ENCODE measurements at places on chromosomes 6 and 20.

DNA sequence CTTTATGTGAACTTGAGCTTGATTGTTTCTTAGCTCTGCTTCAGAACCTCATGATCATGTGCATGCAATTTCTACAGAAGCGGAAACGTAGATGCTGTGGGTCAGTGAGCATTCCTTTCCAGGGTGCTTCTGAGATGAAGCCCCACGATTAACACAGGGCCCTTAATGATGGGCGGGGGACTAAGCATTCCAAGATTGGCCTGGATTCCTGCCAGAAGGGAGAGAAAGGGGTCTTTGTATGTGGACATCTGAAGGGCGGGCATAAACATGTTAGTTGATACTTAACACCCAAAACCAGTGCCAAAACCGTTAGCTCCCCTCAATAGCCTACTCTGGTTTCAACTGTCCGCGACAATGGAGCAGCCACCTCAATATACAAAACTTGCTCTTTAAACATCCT lies 46.9 kb upstream of the POU3F2 start:
- no peak for DNase-seq

GRCh38 chr6:170102582-170103481 lies 188.0 kb downstream of the DLL1 start:
- no peak for DNase-seq

GRCh38 chr6:30163090-30163917 lies at the start of gene TRIM15:
Gene TRIM15 (plus strand): TSS chr6:30163546. CDS start chr6:30163685, 139 bp downstream.
- no peak for DNase-seq

GRCh38 chr6:9334979-9335378 lies 899.6 kb upstream of the SLC35B3 start:
- peak; percentile 1 for DNase-seq

- DNase-seq, result no peak
Observed at GRCh38 chr6:132736239-132736638, 21.5 kb downstream of the VNN2 start.

DNA sequence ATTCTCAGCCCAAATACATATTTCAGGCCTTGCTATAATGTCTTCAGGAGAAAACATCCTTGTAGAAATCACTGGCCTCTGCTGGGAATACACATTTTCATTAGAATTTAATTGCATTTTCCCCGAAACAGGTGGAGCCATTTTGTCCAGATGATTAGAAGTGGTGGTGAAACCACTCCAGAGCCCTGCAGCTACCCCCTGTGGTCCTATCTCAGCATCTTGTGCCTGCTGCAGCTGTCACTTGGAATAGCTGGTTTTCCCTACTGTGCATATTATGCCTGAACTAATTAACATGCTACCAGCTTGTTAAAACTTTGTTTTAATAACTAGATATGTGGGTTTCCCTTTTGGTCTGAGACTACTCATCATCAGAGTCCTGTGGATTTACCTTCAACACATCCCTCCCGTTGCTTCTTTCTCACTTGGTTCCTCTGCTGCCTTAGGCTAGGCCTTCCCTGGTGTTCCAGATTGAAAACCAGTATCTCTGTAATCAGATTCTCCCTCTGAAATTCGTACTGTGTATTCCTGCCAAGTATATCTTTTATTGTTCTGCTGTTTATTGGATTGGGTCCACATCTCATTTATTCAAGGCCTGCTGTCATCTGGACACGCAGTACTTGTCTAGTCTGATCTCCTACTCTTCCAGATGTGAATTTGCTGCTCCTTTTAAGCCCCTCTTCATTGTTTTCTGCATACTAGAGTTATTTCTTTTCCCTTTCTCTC lies 15.2 kb downstream of the DNAH8 start:
- no peak for DNase-seq

- DNase-seq, result no peak
Observed at GRCh38 chr20:11091511-11091910, 417.7 kb upstream of the JAG1 start.

DNA sequence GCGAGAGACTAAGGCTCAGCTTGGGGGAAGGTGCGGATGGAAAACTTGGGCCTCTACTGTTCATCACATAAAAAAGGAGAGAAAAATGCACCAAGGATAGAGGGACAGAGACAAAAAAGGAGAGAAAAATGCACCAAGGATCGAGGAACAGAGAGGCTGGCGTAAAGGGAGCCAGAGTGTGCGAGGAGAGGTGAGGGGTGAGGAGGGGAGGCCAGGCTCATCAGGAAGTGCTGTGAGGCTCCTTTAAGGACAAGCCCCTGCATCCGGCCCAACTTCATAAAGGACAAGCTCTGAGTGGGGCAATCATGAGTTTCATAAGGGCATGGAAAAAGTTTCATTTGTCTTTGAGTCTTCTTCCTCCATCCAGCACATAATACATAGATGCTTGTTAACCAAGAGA lies 117.2 kb upstream of the NXT1 start:
- DNase-seq, result no peak

DNA sequence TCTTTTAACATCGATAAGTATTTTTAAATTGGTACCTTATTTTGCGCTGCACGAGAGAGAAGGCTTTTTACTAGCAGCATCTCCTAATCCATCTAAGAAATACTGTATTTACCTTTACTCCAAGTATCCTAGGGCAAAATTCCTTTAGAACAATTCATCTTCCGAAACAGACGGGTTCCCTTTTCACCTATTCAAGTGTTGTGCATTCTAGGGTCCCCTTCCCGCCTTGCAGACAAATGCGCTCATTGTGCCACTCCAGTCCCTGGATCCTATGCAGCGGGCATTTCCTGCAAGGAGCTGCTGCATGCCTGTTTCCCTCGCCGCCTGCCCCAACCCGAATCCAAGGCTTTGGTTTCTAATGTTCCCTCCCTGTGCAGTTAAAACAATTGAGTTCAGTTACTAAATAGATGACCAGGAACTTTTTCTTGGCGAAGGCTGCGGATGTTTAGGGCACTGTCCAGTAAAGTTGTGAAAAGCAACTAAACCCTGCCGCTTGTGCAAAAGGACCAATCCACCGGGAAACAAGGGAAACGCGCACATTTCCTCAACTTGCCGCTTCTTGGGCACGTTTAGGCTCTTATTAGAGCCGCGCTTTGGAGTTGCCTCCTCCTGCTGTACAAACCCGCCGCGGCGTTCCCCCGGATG lies 556 bp upstream of the SCAF8 start:
- DNase-seq, result peak; percentile 20

DNA sequence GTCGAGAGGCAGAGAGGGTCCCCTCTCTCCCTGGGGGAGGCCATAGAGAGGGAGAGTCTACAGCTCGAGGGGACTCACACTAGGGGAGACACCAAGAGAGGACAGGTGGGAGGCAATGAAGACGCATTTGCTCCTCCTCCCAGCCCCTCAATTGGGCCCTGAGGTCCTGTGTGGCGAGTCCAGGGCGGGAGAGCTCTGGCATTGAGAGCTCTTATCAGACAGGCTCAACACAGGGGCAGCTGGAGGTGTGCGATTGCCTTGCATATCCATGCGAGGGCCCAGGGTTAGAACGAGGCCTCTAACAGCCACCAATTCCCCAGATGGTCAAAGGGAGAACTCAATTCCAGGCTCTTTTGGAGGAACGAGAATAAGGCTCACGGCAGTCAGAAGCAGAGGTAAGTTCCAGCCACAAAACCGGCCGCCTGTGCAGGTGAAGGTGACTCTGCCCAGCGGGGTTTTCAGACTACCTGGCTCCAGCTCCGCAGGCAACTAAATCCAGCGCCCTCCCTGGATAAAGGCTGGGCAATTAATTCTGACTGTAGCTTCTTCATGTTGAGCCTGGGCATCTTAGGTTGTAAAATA lies 94.0 kb upstream of the MPC1 start:
- DNase-seq, result no peak

DNA sequence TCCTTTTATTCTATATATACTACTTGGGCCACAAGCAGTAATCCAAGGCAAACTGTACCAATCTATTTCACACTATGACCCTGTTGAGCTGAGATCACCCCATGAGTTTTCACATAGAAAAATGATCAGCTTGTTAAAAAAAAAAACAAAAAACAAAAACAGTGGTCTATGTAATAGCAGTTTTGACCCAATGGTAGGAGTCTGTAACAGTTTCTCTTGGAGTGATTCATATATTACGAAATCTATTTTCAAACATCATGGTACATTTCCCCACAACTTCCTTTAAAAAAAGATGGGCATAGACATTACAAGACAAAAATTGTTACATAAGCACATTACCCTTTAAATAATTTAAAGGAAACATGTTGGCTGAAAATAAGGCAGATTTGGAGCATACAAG lies 78.1 kb downstream of the PRSS35 start:
- no peak for DNase-seq

- no peak for DNase-seq
Observed at GRCh38 chr6:15447546-15448267, 201.8 kb downstream of the JARID2 start.

- DNase-seq, result no peak
Observed at GRCh38 chr6:54018722-54019121, 92.5 kb upstream of the MLIP start.

- no peak for DNase-seq
Observed at GRCh38 chr6:163335671-163336545, 78.6 kb upstream of the QKI start.

GRCh38 chr6:74289884-74290283 lies 593.9 kb downstream of the CD109 start:
- no peak for DNase-seq

GRCh38 chr20:40599987-40600386 lies 89.0 kb downstream of the MAFB start:
- no peak for DNase-seq

- DNase-seq, result no peak
Observed at GRCh38 chr20:4812216-4812615, 90.5 kb downstream of the PRND start.

GRCh38 chr6:156336089-156336488 lies 441.1 kb upstream of the ARID1B start:
- DNase-seq, result no peak

DNA sequence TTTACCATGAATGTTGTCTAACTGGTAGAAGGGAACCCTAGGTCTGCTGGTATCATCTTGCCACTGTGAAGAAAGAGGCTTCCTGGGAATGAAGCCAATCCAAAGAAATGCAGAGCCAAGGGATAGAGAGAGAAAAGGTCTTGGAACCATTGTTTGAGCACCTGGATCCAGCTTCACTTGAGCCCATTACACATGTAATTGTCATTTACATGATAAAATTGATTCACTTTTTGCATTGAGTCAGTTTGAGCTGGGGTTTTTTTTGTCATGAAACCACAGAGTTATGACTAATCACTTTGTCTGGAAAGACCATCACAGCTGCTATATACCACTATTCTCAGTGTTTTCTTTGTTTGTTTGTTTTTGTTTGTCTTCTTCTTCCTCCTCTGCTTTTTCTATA lies 112.3 kb downstream of the CBLN4 start:
- DNase-seq, result no peak

- DNase-seq, result no peak
Observed at GRCh38 chr6:143955971-143956370, 52.1 kb downstream of the PLAGL1 start.

DNA sequence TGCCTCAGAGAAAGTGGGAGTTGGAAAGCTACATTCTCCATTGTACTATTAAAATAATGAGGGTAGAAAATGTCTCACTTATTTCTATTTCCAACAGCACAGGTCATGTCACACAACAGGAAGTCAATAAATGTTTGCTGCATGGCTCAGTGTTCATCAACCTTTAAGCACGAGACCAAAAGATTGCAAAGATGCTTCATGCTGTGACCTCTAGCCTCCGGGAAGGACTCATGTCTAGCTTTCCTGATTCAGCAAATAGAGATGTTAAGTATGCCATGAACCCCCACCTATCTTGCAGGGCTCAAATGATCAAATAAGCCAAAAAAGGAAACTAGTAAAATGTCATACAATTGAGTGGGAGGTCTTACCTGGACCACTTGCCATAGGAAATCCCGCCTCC lies 57.4 kb downstream of the NCOA6 start:
- no peak for DNase-seq

DNA sequence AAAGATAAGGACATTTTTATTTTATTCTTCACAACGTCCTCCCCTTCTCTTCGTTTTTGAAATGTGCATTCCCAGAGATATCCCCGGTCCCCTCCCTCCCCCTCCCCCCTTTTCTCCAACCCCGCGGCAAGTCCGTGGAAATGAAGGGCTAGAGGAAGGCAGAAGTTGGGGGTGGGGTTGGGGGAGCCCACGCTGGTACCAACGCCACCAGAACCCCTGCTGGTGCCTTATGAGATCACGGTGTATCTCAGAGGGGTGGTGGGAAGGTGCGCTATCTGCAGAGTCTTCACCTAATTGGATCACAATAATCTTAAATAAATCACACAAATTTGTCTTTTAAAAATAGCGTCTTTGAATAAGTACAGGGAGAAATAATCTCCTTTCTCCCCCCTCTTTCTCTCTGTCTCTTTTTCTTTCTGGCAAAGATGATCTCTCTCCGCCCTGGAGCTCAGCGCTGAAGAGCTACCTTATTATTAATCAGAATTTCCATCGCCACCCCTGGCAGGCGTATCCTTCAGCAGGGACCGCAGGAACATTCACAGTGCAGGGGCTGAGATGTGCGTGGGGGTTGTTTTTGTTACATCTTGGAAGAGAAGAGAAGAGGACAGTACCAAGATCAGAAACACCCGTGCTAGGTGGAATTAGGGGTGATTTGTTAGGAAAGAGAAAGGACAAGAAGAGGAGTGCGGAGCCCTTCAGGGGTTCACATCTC lies 915 bp downstream of the CLVS2 start:
- DNase-seq, result no peak

DNA sequence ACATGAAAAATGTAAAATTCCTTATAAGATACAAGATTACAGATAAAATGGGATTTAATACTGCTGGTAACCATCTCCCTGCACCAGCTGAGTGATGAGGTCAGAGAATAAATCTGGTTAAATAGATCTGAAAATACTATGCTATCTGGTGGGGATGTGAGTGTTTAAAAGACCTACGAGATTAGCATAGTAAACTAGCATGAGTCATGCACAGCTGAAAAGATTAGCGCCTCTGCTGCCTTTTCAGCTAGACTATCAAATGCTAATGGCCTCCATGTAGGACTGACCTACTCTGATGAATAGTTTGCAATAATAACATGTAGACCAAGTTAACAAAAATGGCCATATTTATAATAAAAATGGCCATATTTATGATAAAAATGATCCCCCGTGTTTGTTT lies 553.3 kb downstream of the C6orf118 start:
- DNase-seq, result no peak

DNA sequence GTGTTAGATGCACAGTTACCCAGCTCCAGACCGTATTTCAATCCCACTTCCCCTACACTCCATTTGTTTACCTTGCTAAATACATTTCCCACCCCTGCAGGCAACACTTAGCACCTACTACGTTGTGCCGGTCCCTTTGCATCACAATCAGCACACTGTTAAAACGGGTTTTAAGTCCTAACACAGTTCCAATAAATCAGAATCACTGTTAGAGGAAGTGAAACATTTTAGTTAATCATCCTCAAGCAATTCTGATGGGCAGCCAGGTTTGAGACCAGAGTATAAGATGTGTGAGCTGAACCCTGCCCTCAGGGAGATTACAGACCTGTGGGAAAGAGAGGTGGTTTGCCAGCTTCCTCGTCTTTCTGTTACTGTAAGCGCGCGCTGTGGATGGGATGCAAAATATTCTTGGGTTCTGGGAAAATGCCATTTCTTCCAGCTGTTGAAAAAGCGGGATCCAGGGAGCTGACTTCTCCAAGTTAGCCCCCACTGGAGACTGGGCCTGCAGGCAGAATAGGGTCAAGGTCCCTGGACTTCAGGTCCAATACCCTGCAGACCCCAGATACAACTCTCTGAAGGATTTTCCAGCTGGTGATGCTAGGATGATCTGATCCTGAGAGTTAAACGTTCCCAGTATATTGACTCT lies 3.1 kb downstream of the ZCCHC3 start:
- no peak for DNase-seq

GRCh38 chr6:78995946-78996345 lies 82.1 kb downstream of the PHIP start:
- DNase-seq, result no peak

GRCh38 chr20:18811904-18812303 lies 1.7 kb upstream of the SCP2D1 start:
- no peak for DNase-seq
